Activated naive CD4-positive, alpha-beta T cell treated with anti-CD3 and anti-CD28 coated beads, Interleukin-2, amount 50 U/mL, for 72 hours (primary cell): ENCODE measurements at places on chromosomes 11 and 22.

DNA sequence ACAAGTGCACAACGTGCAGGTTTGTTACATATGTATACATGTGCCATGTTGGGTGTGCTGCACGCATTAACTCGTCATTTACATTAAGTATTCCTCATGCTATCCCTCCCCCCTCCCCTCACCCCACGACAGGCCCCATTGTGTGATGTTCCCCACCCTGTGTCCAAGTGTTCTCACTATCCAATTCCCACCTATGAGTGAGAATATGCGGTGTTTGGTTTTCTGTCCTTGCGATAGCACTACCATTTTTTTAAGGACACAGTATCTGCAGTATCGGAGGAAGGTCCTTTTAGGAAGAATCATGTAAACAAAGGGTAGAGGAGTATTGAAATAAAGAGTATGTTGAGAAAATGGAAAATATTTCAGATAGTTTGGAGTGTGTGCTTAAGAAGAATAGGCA, 25.9 kb downstream of the PDE3B start:
- no peak for DNase-seq

GRCh38 chr22:48253573-48253972, 1491.1 kb downstream of the TBC1D22A start:
- no peak for DNase-seq

DNA sequence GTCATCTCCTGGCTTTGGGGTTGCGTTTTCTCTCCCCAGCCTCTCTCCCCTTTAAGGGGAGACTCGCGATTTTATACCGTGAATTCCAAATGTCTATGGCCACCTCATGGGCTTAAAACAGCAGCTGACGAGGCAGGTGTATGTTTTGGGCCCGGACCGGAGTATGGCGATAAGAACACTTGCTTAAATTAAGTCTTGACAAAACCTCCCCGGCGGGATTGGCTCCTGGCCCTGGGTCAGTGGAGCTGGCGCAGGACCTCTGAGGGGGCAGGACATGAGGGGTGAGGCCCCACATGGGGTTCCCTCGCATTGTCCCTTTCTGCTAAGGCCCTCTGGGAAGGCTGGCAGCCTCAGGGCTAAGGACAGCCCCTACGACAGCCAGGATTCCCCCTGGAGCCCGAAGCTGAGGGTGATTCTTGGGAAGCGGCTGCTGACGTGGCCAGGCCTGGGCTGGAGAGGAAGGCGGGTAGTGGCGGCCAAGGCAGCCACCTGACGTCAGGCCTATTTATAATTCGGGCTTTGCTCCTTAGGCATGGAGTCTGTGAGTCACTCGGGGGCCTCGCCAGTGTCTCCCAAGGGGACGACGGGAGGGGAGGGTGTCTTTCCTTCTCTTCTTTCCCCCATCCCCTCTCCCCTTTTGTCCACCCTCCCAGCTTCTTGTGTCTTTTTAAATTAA, 12.7 kb downstream of the MYO18B start:
- no peak for DNase-seq

- no peak for DNase-seq
These were observed 63.6 kb upstream of the PAX6 start for GRCh38 chr11:31874631-31875191.

DNA sequence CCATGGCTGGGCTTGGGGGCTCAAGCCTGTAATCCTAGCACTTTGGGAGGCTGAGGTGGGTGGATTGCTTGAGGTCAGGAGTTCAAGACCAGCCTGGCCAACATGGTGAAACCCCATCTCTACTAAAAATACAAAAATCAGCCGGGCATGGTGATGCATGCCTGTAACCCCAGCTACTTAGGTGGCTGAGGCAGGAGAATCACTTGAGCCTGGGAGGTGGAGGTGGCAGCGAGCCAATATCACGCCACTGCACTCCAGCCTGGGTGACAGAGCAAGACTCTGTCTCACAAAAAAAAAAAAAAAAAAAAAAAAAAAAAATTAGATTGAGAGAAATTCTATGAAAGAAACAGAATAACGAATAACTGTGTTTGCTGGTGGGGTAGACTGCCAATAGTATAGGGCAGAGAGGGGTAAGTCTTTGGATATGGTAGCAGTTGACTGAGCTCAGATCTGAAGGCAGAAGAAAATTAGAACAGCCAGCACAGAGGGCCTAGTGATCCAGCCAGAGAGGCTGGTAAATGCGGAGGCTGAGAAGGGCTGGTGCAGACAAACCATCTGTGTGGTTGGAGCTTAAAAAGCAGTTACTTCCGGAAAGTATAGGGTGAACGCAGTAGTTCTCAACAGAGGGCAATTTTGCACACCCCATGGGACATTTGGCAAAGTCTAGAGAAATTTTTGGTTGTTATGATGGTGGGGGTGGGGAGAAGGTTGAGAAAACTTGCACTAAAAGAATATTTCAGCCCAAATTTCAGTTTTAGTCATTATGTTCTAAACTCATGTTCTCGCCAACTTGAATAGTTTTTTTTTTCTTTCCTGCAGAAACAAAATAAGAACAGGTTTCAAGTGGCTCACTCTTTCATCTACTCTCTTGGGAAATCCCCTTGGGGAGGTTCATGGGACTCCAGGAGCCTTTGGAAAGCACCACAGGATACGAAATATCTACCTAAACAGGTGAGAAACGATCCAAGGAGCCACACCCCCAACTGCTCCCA, 1.6 kb upstream of the HORMAD2 start:
- no peak for DNase-seq

GRCh38 chr11:129374993-129375750, 476 bp upstream of the BARX2 start:
- peak; percentile 53 for DNase-seq

DNA sequence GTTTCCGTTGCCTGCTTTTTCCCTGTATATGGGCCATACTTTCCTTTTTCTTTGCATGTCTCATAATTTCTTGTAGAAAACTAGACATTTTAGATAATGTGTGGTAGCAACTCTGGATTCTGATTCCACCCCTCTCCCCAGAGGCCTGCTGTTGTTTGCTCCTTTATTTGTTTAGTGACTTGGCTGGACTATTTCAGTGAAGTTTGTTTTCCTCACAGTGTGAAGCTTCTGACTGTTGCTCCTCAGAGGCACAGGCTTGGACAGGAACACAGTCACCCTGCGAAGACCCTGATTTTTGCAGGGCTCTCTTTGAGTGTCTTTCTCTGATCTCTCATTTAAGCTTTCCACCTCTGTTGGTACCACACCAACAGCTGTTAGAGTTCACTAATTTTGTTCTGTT, 72.5 kb downstream of the SWAP70 start:
- no peak for DNase-seq

GRCh38 chr22:36208914-36209313, 7.3 kb upstream of the APOL4 start:
- no peak for DNase-seq

DNA sequence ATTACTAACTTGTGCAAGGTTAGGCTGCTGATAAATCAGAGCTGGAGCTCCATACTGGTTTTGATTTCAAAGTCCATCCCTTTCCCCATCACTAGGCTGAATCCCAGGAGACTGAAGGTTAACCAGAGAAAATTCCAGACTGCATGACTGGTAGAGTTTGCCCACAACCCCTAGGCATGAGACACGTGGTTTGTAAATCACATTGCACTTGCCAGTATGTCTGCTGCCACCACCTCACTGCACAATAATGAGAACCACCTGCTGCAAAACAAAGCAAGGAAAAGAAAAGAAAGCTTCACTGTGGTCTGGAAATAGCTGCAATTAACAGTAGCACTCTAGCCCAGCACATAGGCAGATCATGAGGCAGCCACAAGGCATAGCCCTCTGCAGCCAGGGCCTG, 67.6 kb upstream of the NTM start:
- no peak for DNase-seq

GRCh38 chr11:10858439-10859325, 829 bp upstream of the ZBED5 start:
- DNase-seq: peak; percentile 51

DNA sequence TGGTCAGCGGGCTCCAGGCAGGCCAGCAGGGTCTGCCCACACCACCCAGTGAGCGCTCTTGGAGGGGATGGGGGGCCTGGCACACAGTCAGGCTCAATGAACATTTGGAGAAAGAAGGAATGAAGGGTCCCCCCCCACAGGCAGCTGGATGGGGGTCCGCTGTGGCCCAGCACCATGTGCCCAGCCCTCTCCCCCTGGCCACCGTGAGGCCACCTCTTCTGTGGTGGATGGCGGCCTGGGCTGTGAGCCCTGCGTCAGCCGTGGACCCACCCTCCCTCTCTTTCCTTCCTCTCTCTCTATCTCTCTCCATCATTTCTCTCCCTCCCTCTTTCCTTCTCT, 35.1 kb upstream of the MUC5AC start:
- DNase-seq: peak; percentile 30

GRCh38 chr22:45576730-45577464, 74.2 kb downstream of the FBLN1 start:
- no peak for DNase-seq

GRCh38 chr11:109604481-109605400, 182.8 kb downstream of the C11orf87 start:
- DNase-seq: no peak

DNA sequence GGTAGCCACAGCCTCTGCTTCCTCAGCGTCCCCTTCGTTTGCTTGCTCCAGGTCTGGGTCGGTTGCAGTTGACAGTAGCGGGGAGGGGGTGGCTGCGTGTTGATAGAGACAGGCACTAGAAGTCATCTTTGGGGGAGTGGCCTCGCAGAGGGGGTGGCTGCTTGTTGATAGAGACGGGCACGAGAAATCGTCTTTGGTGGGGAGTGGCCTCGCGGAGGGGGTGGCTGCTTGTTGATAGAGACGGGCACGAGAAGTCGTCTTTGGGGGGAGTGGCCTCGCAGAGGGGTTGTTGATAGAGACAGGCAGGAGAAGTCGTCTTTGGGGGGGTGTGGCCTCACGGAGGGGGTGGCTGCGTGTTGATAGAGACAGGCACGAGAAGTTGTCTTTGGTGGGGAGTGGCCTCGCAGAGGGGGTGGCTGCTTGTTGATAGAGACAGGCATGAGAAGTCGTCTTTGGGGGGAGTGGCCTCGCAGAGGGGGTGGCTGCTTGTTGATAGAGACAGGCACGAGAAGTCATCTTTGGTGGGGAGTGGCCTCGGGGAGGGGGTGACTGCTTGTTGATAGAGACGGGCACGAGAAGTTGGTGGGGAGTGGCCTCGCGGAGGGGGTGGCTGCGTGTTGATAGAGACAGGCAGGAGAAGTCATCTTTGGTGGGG, 328.3 kb downstream of the TBC1D22A start:
- DNase-seq: no peak

DNA sequence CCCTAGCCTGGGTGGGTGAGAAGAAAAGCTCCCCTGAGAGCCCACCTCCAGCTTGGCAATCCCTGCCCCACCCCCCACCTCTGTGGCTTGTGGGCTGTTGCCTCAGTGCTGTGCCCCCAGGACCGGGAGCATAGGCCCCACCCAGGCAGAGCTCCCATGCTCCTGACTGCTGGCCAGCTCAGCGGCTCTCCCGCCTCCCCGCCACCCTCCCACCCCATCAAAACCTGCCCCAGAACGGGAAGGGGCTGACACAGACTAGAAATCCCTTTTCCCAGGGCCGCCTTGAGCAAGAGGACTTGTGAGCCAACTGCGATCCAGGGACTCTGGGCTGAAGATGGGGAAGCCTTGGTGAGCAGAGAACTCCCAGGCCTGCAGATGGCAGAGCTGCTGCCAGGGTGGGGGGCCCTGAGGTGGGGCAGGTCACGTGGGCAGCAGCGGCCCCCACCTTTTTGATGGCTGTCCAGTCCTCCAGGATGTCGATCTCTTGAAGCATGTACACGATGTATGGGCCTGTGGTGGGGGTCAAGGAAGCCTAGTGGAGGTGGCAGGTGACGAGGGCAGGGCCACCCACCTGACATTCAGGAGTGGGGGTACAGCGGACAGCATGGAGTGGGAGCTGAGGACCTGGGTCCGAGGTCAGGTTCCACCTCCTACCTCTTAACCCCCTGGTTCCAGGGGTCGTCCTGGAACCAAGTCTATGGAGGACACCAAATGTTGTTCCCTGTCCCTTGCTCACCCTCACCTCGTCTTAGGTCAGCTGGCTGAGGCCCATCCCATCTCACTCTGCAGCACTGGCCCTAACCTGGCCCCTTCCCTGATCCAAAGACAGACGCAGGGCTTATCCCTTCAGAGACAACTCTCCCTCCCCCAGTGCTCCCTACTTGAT, 2.3 kb upstream of the RIN1 start:
- DNase-seq: no peak

DNA sequence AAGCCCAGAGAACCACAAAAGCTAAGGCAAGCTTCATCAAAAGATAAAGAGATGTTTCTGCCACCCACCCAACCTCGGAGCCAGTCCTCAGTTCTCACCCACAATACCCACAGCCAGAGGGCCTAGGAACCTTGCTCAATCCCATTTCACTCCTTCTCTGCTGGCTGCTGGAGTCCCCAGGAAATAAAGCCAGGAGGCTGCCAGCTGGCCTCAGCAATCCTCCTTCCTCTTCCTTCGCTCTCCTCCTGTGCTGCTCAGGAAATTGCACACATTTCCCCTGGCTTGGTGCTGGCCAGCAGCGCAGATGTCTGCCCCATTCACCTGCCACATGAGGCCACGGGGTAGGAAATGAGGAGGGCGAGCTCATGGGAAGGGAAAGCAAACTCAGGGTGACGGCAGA, 91.8 kb upstream of the LDLRAD3 start:
- no peak for DNase-seq

- no peak for DNase-seq
These were observed 43.0 kb upstream of the CCDC134 start for GRCh38 chr22:41757502-41757901.

- no peak for DNase-seq
These were observed 249.3 kb downstream of the KIRREL3 start for GRCh38 chr11:126751242-126751641.

- DNase-seq: no peak
These were observed at the start of gene SLC5A1 for GRCh38 chr22:32042924-32043323. SLC5A1 (plus strand) TSS chr22:32043261; CDS start chr22:32043282, 21 bp downstream.

- no peak for DNase-seq
These were observed 20.7 kb downstream of the MGAT3 start for GRCh38 chr22:39477542-39477941.

DNA sequence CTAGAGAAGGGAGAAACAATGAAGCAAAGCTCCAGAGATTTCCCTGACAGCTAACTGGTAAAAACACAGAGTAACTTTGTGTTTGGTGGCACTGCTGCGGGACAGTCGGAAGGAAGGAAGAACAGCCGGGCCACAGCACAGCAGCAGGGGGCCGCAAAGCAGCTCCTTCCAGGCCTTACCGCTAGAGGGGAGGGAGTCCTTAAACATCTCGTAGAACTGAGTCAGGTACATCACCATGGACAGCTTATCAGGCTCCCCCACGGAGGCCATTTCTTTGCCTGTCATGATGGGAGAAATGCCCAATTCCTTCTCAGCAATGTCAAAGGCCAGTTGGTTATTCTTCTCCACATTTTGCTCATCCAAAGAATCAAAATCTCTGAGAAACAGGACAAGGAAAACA, 114.6 kb upstream of the BID start:
- DNase-seq: no peak

DNA sequence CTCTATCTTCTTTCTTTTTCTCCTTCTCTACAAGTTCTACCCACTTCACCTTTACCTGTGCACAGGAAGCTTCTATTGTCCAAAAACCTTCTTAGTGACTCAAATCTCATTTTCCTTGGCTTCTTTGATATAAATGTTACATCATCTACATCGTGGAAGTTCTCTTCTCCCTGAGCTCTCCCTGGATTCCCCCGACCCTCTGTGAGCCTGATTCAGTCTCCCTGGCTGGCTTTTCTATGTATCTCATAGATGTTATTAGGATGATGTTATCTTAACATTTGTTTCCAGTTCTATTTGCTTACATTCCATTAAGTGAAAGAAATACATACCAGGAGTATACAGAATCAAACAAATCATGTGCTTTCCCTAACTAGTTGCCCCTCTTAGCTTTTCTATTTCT, 235.8 kb upstream of the PITPNB start:
- no peak for DNase-seq
